ENCODE measurements at places on chromosomes 5 and 9.

GRCh38 chr9:122004589-122004988 is 88.5 kb downstream of the TTLL11 start:
- no peak for DNase-seq

DNA sequence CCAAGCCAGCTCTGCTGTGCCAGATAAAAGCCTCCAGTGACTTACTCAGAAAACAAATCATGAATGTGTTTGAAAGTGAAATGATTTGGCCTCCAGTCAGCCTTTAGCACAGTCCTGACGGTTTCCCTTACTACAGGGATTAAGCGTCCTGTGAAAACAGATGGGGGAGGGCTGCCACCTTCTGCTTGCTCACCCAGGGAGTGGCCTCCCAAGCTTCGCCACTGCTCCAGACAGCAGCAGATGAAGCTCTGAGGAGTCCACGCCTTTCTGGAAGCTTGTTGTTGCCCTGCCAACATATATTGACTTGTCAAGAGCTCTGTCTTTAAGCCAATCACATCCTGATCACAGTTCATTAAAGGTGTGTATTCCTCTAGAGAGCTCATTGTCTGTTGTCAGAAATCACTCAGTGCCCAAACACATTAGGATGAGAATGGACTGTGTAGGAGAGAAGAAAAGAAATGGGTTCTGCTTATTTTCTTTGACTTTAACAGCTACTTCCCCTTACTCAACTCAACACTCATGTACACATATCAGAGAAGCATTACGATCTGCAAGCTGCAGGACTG is 4.9 kb upstream of the FYB1 start:
- no peak for DNase-seq

- no peak for DNase-seq
These were observed 39.5 kb downstream of the TRIM32 start for GRCh38 chr9:116726602-116727001.

GRCh38 chr5:119333421-119333851 is 22.4 kb upstream of the TNFAIP8 start:
- no peak for DNase-seq

- no peak for DNase-seq
These were observed 142.1 kb upstream of the CCDC152 start for GRCh38 chr5:42614509-42614908.

DNA sequence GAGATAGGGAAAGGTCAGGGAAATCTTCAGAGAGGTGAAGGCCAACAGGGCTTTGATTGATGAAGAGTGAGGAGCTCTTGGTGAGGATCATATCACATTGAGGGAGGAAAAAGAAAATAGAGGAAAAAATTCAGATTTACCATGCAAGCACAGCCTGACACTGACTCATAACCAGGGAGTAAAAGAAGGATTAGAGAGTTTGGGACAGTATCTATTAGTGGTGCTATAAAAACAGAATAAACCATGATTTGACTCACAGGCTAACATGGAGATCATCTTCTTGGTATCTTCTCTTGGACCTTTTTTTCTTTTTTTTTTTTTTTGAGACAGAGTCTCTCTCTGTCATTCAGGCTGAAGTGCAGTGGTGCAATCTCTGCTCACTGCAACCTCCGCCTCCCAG is 44.4 kb downstream of the MUSK start:
- no peak for DNase-seq

GRCh38 chr9:122552812-122553211 is at the start of gene OR1N2:
TSS of gene OR1N2 (plus strand) at chr9:122553112. CDS start at chr9:122553212, 100 bp downstream.
- no peak for DNase-seq

DNA sequence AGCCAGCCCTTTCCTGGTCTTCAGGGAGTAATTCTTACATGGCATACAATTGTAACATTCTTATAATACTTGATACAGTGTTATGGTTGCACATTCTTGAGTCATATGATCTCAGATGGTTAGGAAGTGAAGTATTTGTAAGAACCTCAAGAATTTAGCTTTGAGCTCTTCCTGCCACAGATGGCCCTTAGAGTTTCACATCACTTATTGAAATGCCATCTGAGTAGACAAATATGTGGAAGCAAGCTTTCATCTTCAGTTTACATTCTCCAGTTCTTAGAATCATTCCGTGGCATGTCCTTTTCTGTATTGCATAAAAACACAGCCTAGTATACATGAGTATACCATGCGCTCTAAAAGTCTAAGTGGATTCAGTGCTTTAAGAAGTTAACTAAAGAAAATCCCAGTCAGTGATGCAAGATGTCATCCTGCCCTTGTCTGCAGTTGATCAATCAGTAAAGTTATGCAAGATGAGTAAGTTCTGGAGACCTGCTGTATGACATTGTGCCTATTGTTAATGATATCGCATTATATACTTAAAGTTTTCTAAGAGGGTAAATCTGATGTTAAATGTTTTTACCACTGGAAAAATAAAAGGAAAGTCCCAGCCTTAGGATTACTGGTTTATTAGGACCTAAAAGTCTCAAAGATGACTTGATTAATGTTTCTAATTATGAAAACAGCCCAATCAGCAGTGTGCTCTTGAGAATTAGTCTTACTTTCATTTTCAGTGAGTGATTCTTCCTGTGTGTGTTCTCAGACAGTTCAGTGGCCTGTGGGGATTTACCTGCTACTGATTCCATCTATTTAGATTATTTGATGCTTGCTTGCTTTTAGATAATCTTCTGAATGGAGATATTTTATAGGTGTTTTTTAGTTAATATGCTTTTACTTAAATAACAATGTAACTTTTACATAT is 29.4 kb downstream of the RHOBTB3 start:
- no peak for DNase-seq

DNA sequence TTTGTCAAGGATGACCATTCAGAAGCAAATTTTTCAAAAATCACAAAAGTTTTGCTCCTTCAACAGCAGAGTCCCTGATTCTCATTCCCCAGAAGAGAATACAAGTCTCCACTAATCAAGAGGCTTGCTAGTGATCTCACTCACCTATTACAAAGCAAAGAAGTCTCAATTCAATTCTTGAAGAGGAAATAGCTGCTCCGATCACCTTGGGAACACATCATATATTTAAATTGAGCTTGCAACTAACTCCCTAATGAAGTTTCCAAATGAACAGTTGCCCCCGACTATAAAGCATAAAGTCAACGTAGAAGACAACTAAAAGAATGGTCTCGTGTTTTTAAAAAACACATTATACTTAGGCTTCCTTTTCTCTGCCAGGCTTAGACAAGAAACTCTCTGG is 1.6 kb downstream of the LIFR start:
- DNase-seq: no peak

GRCh38 chr9:80806671-80807070 is 882.7 kb downstream of the TLE1 start:
- DNase-seq: no peak

DNA sequence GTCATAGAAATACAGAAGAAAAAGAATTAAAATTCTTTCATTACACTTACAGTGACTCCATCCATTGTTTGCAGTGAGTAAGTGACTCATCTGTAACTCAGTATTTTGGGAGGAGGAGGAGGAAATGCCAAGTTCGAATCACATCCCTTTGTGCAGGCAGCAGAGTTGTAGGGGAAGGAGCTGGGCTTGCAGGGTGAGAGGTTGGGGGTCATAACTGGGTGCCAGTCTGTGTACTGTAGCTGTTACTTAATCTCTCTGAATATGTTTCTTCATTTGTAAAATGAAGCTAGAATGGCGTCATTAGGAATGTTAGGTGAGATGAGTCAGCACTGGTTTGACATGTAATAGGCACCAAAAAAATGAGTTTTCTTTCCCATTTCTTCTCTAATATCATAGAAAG is 235.7 kb upstream of the ADAMTSL1 start:
- no peak for DNase-seq

DNA sequence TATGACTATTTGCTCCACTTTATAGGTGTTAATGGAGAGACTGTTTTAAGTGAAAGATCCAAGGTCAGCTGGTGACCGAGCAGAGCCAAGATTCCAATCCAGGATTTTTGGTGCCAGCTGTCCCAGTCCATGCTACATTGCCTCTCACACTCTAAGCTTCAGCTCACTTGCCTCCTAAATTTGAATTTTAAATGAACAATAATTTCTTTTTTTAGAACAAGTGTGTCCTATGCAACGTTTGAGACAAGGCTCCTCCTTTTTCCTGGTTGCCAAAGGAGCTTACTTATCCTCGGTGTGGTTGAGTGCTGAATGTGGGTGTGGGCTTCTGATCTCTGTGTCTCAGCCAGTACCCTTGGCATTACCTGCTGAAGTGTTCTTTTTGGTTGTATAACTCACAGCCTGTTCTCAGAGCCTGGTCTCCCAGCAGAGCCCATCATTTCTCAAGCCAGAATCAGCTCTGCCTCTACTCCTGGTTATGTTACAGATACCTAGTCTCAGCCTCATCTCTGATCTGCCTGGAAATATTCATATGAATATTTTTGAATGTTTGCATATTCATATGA is 4.0 kb upstream of the PRRC1 start:
- DNase-seq: no peak

DNA sequence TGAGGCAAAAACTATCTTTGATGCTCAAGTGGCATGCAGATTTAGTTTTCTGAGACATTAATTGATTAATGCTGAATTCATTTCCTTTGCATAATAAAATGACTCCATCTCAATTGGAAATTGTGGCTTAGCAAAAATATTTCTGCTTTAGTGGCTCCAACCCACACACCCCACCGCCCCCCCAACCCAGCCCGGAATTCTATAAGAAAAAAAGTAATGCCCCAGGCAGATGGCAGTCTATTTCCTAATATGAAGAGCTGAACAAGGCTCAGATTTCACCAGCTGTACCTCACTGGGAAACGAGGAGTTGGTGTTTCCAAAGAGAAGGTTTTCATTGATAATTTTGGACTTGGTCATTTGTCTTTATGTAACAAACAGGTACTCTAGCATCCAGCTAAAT is 182.1 kb downstream of the FBN2 start:
- DNase-seq: peak; percentile 2

DNA sequence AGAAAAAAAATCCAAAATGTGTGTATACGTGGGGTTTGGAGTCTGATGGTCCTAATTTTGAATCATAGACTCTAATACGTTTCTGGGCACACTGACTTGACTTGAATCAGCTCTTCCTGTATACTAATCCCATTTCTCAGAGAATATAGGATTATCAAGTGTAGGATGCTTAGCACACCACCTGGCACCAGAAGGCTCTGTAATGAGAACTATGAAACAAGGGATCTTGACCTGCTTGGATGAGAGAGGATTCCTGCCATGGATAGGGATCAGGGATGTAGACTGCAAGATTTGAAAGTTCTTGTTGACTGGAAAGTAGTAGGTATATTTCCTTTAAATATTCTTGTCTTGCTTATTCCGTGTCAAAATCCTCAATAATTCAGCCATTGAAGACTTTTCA is 7.8 kb downstream of the HSPA4 start:
- DNase-seq: no peak

DNA sequence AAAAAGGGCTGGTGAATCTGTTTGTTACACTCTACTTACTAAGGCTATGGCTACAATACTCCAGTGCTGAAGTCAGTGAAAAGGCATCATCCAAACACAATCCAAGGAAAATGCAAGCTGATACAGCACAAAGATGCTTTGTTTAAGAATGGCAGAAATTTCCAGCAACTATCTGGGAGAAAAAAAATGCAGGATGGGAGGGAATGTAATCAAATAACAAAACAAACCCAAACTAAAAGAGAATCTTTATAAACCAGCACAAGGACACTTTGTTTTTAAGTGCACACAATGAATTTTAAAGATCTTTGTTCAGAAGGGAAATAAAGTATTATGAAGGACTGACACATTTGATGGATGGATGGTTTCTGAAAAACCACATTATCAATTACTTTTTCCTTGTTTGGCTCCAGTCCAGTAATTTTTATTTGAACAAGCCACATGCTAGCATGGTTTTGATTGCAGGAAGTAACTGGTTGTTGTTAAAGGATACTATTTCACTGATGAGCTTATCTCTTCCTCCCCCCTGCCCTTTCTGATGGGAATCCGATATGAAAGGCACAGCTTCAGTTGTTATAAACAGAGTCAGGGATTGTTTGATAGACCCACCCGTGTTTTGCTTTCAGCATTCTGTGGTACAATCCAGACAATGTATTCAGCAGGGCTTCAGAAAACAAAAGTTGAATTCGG is 12.1 kb upstream of the TLE4 start:
- peak; percentile 61 for DNase-seq

- no peak for DNase-seq
These were observed 53.6 kb downstream of the CCNH start for GRCh38 chr5:87359106-87359505.

DNA sequence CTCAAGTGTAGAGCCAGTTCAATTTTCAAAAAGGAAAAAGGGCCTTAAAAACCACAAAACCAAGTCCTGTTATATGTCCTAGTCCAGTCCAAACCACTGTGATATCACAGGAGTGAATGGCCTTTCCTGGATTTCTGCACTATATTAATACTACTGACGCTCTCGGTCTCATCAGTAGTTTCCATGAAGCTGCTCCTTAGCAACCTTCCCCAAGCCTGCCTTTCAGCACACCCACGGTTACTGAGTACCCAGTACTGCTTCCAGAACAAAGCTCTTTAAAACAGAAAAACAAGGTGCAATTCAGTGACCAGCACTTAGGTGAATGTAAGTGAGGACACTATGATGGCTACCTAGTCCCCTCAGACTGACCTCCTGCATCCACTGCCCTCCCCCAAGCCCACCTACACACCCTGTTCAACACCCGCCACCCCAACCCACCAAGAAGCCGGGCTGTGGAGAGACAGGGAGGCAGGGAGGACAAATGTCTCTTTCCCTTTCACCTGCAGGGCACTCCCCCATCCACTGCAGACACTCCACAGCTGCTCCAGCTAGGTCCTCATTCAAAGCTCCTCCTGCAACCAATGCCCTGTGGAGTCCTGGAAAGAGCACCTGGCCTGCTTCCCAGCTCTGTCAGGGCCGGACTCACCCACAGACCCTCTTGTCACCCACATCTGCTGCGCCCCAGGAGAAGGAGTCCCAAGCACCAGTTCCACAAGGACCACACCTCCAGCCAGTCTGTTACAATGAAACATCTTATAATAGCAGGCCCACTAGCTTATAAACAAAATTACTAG is 25.9 kb downstream of the PSMB7 start:
- DNase-seq: peak; percentile 34

DNA sequence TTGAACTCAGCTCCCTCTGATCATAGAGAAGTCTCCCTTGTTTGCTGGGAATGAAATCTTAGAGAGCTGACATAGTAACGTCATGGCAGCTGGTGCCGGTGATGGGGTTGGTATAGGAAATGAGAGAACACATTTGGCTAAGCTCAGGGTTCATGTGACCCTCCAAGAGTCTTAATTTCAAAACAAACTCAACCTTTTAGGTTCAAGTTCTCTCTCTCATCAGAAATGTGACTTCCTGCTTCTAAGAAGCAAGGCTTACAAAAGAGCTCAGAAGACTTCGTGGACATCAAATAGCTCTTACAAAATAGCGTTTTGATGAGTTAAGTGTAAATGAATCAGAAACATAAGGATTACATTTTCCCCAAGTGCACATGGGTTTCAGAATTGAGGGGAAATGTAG is 97.3 kb downstream of the PAPPA start:
- no peak for DNase-seq

Data from NCI-H2081 (cell line).